ENCODE measurements at places on chromosomes 2 and 18.
A peak's percentile ranks its signal among the peaks of the same experiment; 100 is the strongest.

- peak; percentile 94 for DNase-seq
These were observed 34.2 kb upstream of the NCOA1 start for GRCh38 chr2:24456599-24457556.

DNA sequence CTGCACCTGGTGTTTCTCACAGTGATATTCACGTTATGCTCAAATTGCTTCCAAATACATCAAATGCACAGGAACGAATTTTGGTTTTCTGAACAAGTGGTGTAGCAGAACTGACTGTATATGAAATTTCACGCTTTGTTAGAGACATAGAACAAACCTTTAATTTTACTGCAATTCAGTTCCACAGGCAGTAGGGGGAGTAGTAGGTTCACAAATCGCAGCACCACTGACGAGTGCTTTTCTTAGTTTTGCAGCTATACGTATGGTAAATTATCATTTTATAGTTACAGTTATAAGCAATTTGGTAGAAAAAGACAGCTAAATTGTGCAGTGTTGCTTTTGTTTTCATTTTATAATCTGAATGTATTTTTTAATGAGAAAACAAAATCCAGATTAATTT, 113.3 kb downstream of the KIAA1328 start:
- peak; percentile 29 for DNase-seq

DNA sequence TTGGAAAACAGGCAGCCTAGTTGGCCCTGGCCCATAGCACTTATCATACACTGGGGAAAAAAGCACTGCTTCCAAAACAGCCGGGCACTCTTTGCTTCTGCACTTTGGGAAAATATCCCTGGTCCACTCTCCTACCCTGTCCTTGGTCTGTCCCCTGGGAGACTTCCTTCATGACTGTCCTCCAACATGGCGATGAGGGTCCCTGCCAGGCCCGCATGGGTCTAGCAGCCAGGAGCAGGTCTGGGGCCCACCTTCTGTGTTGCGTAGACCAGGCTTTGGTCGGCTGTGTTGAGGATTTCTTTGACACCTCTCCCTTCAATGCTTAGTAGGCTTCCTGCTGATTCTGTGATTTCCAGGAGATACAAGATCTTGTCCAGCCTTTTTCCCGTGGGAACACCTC, 12.2 kb downstream of the KCNF1 start:
- no peak for DNase-seq

DNA sequence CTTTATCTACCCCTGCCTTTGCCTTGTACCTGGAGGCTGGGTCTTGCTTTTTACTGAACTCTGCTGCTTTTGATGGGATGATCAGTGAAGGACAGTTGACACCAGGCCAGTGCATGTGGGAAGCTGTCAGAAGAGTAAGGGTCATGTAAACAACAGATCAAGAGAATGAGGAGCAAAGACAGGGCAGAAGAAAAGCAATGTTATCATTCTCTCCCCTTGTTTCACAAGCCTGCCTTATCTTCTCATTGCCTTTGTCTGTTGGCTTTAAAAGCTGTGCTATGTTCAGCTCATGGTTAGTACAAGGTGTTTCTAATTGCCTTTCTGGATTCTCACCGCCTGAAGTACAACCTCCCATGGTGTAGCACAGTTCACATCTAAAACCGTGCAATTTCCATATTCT, 27.6 kb downstream of the LYPD1 start:
- DNase-seq = no peak

DNA sequence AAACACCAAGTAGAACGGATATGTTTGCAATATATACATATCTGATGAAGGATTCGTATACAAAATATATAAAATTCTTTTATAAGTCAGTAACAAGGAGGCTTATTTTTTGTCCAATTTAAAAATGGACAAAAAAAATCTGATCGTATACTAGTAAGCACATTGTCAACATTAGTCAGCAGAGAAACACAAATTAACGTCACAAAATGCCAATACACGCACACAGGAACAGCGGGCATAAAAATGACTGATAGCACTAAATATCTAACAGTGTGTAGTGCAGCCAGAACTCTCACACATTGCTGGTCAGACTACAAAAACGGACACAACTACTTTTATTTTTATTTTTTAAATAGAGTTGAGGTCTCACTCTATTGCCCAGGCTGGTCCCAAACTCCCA, 69.5 kb downstream of the LAMA1 start:
- no peak for DNase-seq

- no peak for DNase-seq
These were observed 377.7 kb upstream of the MYT1L start for GRCh38 chr2:2708575-2709430.

DNA sequence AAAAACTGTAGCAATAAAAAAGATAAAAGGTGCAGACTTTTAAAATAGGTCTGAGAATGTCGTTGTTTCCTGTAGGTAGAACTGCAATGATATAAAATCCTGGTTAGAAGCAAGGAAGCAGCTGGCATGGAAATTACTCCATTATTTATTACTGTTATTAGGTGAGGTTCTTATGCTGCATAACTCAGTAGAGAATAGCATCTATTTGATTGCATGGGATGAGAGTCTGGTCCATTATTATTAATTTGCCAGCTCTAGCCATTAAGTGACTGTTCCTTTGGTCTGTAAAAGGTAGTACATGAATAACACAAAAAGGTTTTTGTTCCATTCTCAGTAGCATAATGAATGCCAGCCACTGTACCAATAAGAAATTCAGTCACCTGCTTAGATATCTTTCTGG, 358.6 kb downstream of the RBM43 start:
- no peak for DNase-seq

- DNase-seq = no peak
These were observed 23.0 kb downstream of the TET3 start for GRCh38 chr2:74007711-74008110.

DNA sequence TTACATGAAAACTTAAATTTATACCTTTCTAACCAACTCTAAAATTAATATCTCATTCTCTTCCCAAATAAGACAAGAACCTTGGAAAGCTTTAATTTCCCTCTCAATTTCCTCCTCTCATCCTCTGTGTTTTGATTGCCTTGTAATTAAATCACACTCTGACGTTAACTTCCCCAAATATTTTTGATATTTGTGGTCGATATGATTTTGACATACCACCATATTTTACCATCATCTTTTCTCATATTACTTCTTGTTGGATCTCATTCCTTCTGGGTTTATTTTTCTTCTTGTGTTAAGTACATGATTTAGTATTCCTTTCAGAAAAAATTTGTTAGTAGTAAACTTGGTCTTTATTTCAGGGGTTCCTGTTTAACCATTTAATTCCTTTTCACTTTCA, 69.6 kb downstream of the RDH14 start:
- DNase-seq = no peak

- DNase-seq = no peak
These were observed 10.8 kb downstream of the NCKAP1 start for GRCh38 chr2:183027443-183027842.

DNA sequence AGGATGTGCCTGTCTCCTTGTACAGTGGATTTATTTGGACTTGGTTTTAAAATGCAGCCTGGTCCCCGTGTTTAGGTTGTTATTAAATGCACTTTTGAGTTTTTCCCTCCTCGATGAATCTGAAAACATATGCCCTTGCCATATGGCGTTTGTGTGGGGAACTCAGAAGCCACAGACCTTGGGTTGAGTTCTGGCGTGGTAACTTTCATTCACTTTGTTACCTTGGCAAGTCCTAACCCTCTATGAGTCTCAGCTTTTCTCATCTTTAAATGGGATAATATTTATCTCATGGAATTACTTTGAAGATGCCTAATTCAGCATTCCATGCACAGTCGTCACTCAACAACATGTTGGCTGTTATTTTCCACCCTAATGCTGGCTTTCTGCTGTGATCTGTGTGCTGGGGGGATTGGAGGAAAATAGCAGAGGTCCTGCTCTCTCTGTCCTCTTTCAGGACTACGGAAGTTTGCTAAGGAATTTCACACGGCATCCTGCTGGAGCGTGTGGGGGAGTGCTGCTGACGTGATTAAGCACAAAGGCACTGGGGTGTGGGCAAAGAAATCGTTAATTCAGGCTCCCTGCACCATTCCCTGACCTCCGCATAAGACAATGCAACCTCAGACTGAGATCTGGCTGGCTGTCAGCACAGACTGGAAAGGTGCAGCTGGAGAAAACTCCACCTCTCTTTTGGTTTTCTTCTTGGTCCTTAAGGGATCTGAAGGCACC, 61.7 kb downstream of the LDLRAD4 start:
- peak; percentile 95 for DNase-seq

DNA sequence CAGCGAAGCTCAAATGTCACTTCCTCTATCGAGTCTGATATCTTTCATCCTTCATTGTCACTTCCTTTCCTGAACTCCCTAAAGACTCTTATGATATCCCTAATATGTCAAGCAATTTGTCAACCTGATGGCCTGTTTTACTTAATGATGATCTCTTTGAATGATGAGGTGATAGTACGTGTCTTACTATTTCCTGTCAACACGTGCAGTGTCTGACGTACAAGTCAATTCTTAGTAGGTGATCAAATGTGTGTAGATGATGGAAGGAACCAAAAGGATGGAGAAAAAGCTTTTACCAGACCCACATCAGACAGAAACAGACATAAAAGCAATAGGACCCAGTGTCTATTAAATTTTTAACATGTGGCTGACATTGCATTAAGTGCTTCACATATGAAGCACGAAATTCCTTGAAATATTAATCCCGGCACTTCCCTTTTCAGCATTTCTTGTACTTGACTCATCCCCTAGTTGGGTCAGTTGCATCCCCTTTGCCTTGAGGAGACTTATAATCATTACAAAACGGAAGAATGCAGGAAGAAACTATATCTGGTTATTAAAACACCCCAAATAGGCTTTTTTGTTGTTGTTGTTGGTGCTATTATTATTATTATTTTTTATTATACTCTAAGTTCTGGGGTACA, 108.6 kb upstream of the NYAP2 start:
- DNase-seq = no peak

DNA sequence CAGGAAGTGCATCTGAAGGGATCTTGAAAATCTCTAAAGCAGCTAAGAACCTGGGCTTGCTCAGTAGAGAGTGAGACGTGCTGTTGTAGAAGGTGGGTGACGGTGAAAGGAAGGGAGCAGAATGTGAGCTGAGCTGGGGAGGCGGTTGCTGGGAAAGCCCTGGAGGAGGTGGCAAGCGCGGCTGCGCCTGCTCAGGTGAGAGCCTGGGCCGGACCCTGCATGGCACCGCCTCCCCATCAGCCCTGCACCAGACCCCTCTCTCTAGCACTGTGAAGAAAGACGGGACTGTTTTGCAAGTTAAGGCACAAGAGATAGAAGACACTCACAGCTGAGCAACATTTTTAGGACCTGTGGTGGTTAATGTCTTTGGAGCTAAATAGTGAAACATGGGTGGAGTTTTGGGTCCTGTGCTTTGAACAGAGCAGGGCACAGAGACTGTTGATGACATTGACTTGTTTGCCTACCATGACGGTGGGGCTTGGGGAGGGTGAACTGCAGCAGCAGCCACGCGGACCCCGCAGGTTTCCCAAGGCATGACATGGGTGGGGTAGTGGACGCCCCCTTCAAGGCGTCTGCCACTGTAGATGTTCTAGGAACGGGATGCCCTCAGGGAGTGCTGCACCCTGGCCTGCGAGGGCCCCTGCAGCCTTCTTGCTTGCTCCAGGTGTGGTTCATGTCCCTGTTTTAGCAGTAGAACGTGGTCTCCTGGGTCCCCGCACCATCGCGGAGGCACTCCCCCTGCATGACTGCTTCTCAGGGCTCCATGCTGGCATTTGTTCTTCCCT, 245.3 kb downstream of the TSN start:
- no peak for DNase-seq

GRCh38 chr2:143901185-143901842, 618.6 kb downstream of the ZEB2 start:
- peak; percentile 67 for DNase-seq

DNA sequence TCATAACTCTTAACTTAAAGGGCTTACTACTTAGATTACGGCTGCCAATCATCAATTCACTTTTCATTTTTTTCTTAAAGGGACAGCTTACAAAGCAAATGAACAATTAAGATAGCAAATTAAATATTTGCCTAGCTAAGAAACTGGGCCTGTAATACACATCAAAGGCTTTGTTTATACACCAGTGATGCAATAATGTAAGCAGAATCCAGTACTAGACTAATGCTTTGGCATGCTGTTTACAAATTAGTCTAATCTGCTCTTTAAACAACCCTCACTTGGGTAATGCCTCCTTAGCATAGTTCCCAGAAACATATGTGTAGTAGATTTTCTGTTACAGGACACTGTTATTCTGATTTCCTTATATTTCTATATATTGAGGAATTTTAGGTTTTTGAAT, 105.8 kb downstream of the ARHGAP28 start:
- DNase-seq = no peak

DNA sequence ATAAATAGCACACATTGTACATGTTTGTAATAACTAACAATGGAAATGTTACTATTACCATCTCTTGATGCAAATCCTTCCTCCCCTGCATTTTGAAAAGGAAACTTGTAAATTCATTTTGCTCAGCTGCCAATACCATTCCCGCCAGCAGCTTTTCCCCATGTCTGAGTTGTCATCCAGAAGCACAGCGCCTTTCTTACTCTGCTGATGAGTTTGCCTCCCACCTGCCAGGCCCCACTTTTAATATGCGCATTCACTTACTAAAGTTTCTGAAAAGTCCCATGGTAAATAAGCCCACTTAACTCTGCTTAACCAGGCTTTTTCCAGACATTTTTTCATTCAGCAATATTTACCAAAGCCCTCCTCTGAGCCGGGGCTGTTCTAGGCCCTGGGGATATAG, 3.9 kb downstream of the CHST10 start:
- DNase-seq = no peak

DNA sequence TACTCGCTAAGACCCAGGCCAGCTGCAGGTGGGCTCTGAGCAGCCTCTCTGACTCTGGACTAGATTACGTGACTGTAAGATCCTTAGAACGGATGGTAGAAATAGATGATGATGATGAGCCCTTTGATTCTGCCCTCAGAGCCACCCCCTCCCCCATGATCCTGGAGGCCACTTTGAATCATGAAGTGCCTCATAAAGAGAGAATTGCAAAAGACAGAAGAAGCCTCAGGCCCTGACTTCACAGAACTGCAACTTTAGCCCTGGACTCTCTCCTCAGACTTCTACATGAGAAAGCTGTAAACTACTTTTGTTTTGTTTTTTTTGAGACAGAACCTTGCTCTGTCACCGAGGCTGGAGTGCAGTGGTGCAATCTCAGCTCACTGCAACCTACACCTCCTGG, 15.4 kb upstream of the TET3 start:
- DNase-seq = no peak

GRCh38 chr2:28681606-28682005, 70.0 kb upstream of the PPP1CB start:
- DNase-seq = no peak

GRCh38 chr18:23453680-23454058, 582 bp downstream of the RIOK3 start:
- no peak for DNase-seq

GRCh38 chr2:108403494-108403893, 25.7 kb downstream of the SULT1C4 start:
- DNase-seq = peak; percentile 68

DNA sequence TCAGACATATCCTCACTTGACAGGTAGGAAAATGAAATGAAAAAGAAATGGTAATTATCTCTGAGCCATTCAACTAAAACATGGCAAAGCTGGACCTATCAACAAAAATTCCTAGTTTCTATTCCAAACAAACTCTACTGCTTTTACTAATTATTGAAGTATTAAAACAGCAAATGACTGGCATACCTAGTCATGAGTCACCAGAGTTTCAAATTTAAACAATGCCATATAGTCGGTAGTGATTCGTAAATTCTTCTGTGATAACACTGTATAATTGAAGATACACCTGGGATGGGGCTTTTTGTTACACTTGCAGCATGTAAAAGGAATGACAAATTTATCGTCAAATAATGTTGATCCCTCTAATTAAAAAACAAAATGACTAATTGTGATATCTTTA, 153.1 kb upstream of the THUMPD2 start:
- DNase-seq = no peak

GRCh38 chr2:106758901-106759497, 127.0 kb downstream of the ST6GAL2 start:
- no peak for DNase-seq
